MM.1S (cell line): ENCODE measurements at places on chromosomes 1 and 21.

- DNase-seq = no peak
Measured at GRCh38 chr1:41345434-41346075, 15.7 kb upstream of the FOXO6 start.

- peak; percentile 14 for DNase-seq
Measured at GRCh38 chr1:226308166-226308722, 720 bp downstream of the LIN9 start.

DNA sequence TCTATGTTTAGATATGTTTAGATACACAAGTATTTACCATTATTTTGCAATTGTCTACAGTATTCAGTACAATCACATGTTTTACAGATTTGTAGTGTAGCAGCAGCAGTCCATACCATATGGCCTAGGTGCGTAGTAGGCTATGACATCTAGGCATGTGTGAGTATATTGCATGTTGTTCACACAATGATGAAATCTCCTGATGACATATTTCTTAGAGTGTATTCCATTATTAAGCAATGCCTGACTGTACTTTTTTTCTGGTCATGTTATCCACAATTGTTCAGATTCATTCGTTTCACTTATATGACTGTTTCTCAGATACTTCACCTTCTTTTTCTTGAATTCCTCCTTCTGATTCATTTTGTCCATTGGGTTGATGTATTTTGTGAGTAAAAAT is 9.9 kb upstream of the BACE2 start:
- no peak for DNase-seq

DNA sequence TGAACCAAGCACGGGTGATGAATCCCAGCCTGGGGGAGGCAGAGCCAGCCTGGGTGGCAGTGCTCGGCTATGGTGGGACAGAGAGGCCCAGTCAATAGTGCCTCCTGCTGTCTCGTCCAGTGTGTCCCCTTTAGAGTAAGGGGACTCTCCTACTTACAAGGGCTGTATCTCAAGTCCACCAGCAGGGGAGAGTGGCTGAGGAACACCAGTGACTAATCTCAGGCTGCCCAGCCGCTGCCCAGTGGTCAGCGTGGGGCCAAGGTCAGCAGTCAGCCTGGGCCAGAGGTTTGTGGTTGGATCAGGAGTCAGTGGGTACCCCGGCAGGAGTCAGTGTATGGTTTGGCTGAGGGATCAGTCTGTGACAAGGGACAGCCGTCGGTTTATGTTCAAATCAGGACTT is 109.2 kb upstream of the RUNX3 start:
- no peak for DNase-seq

DNA sequence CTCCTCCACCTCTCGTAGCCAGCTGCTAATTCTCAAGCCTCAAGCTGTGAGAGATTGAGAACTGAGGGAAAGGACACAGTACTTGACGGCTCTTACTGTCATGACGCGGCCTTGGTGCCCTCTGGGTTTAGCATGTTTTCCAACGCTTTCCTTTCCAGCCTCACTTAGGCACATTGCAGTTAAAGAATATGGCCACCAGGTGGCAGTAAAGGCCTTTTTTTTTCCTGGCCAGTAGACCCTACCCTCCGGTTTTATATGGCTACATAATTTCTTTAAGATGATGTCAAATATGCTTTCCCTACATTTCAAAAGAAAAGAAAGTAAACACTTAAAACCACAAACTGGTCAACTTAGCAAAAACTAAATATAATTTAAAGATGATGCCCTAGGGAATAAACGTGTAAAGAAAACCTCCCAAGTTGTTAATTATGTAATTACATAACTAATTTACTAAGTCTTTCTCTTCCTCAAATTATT is 56.8 kb upstream of the PRDX6 start:
- DNase-seq = peak; percentile 81

DNA sequence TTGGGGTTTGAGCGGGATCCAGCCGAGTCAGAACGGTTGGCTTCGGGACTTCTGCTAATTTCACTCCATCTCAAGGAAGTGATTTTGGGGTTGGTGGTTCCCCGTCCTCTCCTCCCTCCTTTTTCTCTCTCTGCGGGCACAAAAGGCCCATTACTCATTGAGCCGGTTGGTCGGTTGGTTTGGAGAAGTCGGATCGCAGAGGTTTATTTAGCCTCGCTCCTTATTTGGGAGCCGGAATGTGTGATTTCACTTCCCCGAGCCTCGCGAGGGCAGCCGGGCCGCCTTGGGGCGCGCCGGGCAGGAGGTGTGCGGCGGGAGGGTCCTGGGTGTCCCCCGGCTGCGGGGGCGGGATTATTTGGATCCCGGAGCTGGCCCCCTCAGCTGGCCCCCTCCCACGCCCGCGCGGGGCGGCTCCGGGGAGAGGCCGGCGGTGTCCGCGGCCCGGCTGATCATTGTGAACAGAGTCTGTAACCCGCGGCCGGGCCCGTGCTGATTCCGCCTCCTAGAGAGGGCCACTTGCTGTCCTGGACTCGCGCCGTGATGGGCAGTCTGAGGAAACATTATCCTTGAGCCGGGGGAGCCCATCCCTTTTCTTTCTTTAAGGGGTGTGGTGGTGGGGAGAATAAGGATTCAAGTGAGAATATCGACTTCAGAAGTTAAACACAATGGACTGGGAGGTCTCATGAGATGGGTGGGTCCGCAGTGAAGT is 1.2 kb downstream of the MAPKAPK2 start:
- peak; percentile 44 for DNase-seq

- DNase-seq = no peak
Measured at GRCh38 chr1:41678111-41678878, 193.8 kb upstream of the EDN2 start.

GRCh38 chr1:201686714-201687455 is 142.1 kb upstream of the IPO9 start:
- peak; percentile 89 for DNase-seq

DNA sequence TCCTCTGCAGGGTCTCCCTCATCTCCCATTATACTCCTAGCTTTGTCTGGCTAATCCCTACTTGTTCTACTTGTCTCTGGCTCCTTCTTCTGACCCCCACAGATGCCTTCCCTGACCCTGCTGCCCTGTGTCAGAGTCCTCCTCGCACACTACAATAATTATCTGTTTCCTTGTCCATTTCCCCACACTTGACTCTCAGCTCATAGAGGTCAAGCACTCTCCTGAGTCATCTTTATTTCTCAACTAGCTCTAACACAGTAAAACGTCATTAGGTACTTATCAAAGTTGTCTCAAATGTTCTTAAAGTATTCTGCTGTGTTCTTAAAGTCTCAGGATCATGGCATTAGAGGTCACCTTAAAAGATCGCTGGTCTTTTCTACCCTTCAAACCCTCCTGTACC is 47.1 kb downstream of the C8A start:
- no peak for DNase-seq

DNA sequence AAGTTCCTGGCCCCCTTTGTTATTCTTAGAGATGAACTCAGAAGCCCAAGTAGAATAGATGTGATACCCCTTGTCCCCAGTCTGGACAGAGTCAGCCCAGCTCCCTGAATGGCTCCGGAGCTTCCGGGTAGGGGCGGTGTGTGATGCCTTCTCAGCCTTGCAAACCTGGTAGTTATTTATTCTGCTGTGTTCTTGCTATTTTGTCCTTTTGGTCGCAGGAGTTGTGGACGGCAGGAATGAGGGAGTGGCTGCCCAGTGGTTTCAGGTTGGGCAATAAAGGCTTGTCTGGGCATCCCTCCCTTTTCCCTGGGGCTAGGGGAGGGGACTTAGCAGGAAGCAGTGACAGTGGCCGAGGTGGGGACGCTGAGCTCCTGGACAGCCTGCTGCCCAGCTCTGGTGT is 2.8 kb downstream of the PTPRU start:
- DNase-seq = no peak

DNA sequence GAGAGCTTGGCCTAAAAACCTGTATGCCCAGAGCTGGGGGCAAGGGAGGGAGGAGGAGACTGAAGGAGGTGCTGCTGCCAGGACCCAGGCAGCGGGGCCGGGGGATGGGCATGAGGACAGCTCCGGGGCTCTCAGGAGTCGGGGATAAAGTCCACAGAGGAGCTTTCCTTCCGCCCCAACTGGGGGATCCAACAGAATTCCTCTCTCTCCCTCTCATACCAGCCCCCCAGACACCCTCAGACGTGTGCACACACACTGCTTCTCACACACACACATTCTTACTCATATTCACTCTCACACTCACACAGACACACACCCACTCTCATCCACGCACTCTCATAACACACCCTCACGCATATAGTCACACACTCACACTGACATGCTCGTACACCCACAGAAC is 39.1 kb downstream of the SYF2 start:
- no peak for DNase-seq

- peak; percentile 96 for DNase-seq
Measured at GRCh38 chr1:183033205-183033604, 10.0 kb downstream of the LAMC1 start.

DNA sequence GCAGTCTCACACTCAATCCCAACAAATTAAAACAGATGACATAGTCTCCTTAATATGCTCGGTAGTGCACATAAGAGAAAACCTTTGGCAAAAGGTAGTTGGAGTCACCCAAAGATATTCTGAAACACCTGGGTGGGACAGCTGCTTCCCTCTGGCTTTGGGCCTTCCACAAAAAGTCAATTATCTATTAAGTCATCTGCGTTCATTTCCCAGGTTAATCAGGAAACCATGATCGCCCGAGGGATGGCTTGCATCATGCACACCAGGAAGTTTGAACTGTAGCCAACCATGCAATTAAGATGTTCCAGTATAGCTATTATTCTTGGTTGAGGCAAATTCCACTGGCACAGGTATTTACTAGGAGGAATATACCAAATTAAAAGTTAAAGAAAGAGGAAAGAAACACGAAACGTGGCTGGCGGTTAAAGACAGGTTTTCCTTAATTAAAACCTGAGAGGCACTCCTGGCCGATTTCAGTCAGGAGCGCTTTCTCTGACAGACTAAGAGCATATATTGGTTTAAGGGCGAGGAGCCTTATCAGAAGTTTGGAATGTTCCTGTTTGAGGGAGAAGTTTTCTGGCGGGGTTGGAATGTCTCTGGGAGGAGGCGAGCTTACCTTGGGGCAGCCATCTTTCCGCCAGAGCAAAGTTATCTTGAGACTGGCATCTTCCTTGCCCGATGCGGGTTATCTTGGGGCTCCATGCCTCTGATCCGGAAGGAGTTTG is 19.9 kb downstream of the CLDN17 start:
- no peak for DNase-seq

GRCh38 chr1:178560871-178561376 is 48.0 kb downstream of the TEX35 start:
- DNase-seq = peak; percentile 5

GRCh38 chr1:109979489-109980091 is 5.0 kb upstream of the AHCYL1 start:
- DNase-seq = no peak

DNA sequence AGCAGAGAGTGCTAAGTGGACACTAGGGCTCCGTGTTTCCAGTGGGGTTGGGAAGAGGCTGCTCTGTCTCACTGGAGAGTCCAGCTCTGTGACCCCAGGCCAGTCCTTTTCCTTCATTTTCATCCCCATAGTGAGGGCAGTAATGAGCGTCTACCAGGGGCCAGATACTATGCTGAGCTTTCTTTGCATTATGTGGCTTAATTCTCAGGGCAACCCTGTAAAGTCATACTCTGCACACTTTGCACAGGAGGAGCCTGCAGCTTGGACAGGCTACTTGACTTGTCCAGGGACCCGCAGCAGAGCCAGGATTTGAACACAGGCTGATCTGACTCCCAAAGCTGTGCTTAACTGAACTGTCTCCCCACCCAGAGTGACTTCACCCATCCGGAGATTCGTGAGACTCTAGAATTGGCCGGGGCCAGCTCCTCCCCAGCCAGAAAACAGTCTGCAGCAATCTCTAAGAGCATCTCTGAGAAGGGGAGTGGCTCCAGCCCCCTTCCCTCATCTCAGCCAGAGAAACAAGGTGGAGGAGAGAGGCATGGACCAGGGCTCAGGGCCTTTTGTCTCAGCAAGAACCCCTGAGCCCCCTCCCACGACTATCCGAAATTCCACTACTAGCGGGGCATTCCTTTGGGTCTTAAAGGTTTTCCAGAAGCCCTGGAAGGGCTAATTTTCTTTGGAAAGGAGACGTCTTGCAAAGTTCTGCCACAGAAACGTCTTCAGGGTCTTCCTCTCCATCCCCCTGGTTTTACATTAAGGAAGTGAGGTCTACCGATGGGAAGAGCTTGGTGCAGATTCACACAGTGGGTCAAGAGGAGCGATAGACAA is 866 bp upstream of the FNDC5 start:
- DNase-seq = no peak

GRCh38 chr1:44784094-44785028 is 3.6 kb downstream of the BEST4 start:
- DNase-seq = no peak

DNA sequence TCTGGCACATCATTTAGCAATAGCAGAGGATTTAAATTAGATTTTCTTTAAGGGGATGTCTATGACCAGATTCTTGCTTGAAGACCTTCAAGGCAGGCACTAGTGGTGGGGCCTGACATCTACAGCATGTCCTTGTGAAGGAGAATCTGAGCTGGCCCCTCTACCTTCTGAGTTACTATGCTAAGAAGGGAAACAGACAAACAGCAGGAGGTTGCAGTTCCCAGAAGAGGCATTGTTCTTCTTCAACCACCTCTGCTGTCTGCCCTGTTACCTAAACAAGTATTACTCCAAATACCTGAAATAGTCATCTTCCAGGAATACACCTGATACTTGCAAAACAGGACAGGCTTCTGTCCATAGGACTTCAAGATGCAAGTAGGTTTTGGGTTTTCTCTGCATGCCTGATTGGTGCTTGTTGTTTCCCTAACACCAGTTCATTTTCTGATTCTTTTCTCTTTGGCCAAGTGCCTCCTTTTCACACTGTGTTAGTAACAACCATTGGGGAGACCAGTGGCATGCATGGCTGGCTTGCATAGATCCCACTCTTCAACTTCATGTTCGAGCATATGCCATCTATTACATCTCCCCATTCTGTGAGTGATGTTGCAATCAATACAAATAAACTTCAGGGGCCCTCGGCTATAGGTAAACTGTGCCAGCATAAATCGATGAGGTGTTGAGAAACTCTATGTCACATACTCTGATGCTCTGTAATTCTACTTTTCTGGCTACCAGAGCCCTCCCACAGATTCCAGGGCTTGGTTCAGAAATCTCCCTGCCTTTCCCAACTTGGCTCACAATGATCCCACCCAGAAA is 93.0 kb upstream of the DUSP10 start:
- no peak for DNase-seq

- DNase-seq = no peak
Measured at GRCh38 chr1:23793018-23793781, 2.3 kb downstream of the LYPLA2 start.

GRCh38 chr1:119409731-119410130 is 5.2 kb upstream of the HSD3B2 start:
- DNase-seq = no peak

- no peak for DNase-seq
Measured at GRCh38 chr1:35475856-35476674, 81.1 kb downstream of the KIAA0319L start.

DNA sequence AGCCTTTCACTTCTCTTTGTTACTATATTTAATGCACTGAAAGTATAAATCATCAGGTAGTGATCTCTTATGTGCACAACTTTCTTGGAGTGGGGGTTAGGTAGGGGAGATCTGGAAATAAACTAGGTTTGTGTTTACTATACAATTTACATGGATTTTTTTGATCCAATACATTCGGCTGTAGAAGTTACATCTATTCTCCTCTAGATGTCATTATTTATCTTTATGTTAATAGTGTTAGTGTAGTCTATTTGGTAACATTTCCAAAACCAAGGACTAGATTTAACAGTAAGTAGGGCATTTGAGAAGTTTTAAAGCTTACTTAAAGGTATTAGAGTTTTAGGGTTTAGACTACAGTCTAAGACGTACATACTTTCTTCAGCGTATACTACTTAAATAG is 5.4 kb downstream of the VPS45 start:
- peak; percentile 63 for DNase-seq

GRCh38 chr1:14441302-14441741 is 157.2 kb upstream of the KAZN start:
- no peak for DNase-seq

GRCh38 chr1:193402977-193403376 is 216.6 kb upstream of the B3GALT2 start:
- DNase-seq = no peak
